ENCODE measurements at places on chromosomes 13 and 19. TPM values are rescaled to one million over a fixed set of nuclear protein-coding genes. Genes with fewer than 3 reads are reported as not detected.

DNA sequence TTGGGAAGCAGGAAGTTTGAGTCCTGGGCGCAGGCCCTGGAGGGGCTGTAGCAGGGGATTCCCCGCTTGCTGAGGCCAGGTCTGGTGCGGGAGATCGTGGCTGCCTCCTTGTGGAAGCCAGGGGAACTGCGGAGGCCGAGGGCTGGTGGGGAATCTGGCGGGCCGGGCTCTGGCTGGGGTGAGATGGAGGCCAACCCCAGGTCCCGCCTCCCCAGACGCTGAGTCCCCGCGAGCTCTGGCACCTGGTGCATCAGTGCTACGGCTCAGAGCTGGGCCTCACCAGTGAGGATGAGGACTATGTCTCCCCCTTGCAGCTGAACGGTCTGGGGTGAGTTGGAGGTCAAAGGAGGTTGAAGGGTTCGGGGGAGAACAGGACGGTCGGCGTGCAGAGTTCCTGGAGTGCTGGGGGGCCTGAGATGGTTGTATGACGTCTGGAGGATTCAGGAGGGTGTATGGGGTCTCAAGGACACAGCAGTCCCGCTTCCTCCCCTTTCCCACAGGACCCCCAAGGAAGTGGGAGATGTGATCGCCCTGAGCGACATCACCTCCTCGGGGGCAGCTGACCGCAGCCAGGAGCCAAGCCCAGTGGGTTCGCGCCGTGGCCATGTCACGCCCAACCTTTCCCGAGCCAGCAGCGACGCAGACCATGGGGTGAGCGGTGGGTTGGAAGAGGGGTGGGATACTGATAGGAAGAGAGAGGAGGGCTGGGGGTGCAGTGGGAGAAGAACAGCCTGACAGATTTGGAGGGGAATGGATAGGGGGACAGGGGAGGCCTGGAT is 13.1 kb downstream of the GRAMD1A start:
- no peak for DNase-seq

GRCh38 chr13:44103429-44104196 is 223.9 kb downstream of the LACC1 start:
- DNase-seq, result no peak

DNA sequence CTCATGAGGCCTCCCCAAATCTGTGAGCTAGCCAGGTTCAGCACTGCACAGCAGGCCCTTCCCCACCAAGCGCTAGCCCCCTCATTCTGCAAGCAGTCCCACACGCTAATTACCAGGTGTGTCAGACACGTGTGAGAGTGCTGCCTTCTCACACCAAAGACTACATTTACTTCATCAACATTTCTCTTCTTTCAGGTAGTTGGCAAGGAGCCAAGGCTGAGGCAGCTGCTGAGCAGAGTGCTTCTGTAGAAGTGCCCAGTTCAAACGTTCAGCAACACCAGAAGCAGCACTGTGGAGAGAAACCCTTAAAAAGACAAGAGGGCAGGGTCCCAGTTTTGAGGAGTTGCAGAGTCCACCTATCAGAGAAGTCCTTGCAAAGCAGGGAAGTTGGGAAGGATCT is 6.4 kb downstream of the ZNF773 start:
- DNase-seq, result no peak

GRCh38 chr19:27779954-27780353 is 1433.0 kb downstream of the UQCRFS1 start:
- DNase-seq, result no peak

The IRGC gene
- not detected for total RNA-seq

The IL17D gene
- 5.9 TPM for total RNA-seq

The ATP11A gene
- total RNA-seq, result 22.1 TPM

Data from skin of body (tissue), 3 donors.